ENCODE measurements at places on chromosomes 1 and 21. TPM values are rescaled to one million over a fixed set of nuclear protein-coding genes. Genes with fewer than 3 reads are reported as not detected.

DNA sequence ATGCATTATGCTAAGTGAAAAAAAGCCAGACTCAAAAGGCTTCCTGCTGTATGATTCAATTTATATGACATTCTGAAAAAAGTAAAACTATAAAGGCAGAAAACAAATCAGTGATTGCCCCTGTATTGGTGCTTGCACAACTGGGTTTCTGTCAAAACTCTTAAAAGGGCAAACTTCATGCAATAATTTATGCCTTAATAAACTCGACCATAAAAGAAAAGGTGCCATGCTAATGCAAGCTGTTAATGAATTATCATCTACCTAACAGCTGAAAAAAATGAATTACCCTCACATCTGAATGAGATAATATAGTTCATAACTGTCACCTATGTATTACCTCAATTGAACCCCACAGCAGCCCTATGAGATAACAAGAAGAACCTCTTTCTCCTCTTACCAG, 120.8 kb upstream of the ATP1A1 start:
- no peak for DNase-seq

DNA sequence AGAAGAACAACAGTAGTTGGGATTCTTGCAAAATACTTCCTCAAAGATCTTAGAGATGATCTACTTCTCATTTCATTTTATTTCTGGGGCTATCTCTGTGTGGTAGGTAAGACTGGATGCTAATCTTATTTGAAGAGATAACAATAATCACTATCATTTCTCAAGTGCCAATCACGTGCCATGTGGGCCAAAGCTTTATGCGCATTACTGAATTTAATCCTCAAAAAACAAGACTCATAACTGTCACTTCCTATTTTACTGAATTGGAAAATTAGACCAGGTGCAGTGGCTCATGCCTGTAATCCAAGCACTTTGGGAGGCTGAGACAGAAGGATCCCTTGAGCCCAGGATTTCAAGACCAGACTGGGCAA, 121.7 kb downstream of the KCNN3 start:
- DNase-seq, result no peak

DNA sequence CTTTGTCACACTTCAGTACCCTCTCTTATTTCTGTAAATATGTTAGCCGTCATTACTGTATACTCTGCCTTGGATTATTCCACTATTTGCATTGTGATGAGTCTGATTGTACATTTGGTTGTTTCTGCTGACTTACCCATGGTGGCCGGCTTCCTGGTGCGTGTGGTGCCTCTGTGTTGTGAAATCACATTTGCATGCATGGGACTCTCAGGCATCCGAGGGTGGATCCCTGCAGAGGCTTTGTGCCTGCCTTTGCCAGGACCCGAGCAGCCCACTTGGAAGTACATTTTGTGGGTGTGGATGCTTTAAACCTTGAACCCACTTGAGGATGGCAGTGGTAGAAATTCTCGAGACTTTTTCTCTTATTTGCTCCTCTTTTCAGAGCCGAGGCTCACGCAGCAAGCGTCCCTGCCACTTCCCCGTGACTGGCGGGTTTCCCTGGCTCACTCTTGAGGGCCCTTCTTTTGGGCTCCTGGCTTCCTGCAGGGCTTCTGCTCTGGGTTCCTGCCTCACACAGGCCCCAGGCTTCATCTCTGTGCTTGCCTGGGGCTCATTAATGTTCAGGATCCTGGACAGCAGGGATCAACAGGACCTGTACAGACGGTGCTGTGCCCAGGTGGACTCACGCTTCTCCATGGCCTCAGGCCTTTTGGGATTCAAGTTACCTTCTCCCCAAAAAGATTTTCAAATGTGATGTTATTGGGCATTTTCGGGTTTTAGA, 36.6 kb downstream of the POFUT2 start:
- no peak for DNase-seq

- no peak for DNase-seq
Observed at GRCh38 chr1:231592809-231593208, 33.8 kb upstream of the DISC1 start.

GRCh38 chr1:155471026-155471425, 91.6 kb downstream of the ASH1L start:
- no peak for DNase-seq

GRCh38 chr1:93034397-93034796, 44.7 kb upstream of the MTF2 start:
- DNase-seq, result no peak

TACSTD2 gene
- total RNA-seq, result not detected

AADACL4 gene
- not detected for total RNA-seq

TRIM17 gene
- not detected for total RNA-seq

All from G401 (cell line).